Left renal pelvis (tissue), 4 donors: ENCODE measurements at places on chromosomes 3 and 15. TPM values are rescaled to one million over a fixed set of nuclear protein-coding genes. Genes with fewer than 3 reads are reported as not detected.
A peak's percentile ranks its signal among the peaks of the same experiment; 100 is the strongest.

The SLC12A8 gene
- polyA plus RNA-seq = 4.9 TPM

The ST8SIA2 gene
- polyA plus RNA-seq = 4.9 TPM

The STRIT1 gene
- 2.3 TPM for polyA plus RNA-seq

The TLR9 gene
- polyA plus RNA-seq = 0.09 TPM

The ATRIP gene
- polyA plus RNA-seq = 13.8 TPM

The NR1I2 gene
- 0.60 TPM for polyA plus RNA-seq

GRCh38 chr3:171564748-171565480 lies 104.7 kb upstream of the TNIK start:
- DNase-seq = no peak

- DNase-seq = peak; percentile 29
These were observed 5.3 kb upstream of the SPESP1 start for GRCh38 chr15:68924866-68925560.

DNA sequence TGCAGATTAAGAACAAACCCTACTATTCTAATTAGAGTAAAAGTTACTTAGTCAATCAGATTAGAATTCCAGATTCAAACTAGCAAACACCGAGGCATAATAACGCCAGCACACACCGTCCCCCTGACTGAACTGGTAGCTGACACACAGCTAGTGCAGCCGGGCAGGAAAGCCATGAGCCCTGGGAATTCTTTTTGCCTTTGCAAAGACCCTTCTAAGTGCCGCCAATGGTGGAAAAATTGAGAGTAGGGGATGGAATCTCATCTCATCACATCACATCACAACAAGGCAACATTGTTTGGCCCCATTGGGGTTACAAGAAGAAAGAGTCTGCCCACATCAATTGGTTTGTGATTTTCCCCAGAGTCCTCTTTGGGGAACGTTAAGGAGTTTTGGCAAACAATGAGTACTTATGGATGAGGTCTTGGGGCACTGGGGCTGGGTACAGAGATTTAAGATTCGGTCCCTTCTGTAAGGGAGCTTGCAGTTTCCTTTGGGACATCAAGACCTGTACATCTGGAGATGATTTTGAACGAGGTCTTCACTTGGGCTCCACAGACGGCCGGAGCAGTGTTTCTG lies 120.4 kb upstream of the MEF2A start:
- DNase-seq = no peak

- no peak for DNase-seq
These were observed 83.1 kb downstream of the GAP43 start for GRCh38 chr3:115706311-115706829.

GRCh38 chr15:82108489-82109078 lies 62.8 kb upstream of the MEX3B start:
- DNase-seq = no peak

DNA sequence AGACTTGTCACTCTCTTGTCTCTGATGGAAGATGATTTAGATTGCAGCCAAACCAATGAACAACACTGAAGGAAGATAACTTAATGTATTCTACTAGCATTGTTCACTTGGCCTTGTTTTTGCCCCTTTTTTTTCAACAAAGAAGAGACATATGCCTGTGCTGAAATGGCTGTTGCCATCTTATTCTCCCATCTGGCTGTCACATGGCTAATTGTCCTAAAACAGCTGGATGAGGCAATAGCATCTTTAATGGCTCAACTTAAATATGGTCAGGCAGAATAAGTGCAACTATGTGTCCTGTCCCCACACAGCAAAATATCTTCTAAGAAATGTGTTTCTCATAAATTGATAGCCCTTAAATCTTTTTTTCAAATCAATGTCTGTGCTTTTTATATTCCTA lies 576.9 kb downstream of the TUSC7 start:
- DNase-seq = no peak

GRCh38 chr3:114553949-114554593 lies 260.2 kb downstream of the TIGIT start:
- no peak for DNase-seq

GRCh38 chr3:185728630-185729336 lies 96.1 kb downstream of the IGF2BP2 start:
- no peak for DNase-seq

GRCh38 chr3:37554364-37554763 lies 307.3 kb upstream of the CTDSPL start:
- DNase-seq = no peak

- no peak for DNase-seq
These were observed 348.4 kb upstream of the PLSCR5 start for GRCh38 chr3:146953511-146953981.

DNA sequence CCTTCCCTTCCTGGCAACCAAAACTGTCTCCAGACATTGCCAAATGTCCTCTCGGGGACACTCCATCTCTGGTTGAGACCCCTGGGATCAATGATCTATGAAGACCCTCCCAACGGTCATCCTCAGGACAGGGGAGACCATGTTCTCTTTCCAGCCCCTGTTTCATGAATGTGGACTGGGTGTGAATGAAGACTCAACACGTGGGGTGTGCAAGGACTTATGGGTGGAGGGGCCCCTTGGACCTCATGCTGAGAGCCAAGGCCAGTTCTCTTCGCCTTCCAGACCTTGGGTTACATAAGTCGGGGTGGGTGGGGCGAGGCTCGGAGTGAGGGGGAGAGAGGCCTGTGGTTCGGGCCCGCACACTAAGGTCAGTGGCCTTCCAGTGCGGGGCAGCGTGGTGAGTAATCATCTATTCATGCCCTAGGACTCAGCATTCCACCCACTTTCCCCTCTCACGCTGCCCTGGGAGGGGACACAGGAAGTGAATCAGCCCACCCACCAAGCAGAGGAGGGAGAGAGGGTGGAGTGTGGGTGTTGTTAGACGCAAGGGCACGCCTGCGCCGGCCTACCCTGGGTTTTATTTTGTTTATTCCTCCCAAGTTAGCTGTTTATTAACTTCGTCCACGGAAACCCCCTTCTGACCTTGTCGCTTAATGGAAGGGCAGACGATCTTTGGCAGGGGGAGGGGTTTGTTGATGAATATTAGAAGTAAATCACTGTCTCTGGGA lies 6.7 kb downstream of the PAQR5 start:
- DNase-seq = no peak

DNA sequence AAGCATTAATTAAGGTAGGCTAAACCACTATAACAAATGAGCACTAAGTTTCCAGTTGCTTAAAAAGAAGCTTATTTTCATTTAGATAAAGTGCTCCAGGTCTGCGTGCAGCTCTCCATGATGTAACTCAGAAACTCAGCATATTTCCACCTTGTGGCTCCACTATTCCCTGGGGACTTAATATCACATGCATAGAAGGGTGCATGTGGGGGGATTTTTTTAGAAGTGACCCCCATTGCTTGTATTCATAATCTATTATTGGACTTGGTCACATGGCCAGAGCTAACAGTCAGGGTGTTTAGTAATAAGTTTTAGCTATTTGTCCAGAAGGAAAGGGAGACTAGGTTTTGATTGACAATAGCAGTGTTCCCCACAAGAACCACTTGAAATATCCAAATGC lies 86.8 kb downstream of the TMCO5A start:
- DNase-seq = no peak

- DNase-seq = no peak
These were observed 30.2 kb downstream of the TSPAN3 start for GRCh38 chr15:77040673-77041072.

- no peak for DNase-seq
These were observed 552.9 kb downstream of the DIPK2A start for GRCh38 chr3:144524531-144524930.

GRCh38 chr3:170440344-170440743 lies 21.7 kb downstream of the CLDN11 start:
- no peak for DNase-seq
